ENCODE measurements at places on chromosomes 3 and 15. TPM values are rescaled to one million over a fixed set of nuclear protein-coding genes. Genes with fewer than 3 reads are reported as not detected.

DNA sequence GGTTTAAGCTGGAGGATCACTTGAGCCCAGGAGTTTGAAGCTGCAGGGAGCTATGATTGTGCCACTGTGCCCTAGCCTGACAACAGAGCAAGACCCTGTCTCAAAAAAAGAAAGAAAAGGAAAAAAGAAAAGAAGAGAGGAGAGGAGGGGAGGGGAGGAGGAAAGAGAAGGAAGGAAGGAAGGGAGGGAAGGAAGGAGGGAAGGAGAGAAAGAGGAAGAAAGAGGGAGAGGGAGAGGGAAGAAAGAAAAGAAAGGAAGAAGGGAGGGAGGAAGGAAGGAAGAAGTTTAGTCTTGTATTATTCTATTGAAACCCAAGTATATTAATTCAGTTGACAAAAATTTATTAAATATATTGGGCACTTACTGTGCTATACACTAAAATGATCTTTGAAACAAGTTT lies 11.5 kb downstream of the GOLM2 start:
- no peak for ATAC-seq

GRCh38 chr3:113927556-113927955 lies 20.3 kb upstream of the ZDHHC23 start:
- ATAC-seq: no peak

Gene GLDN
- 3.7 TPM for total RNA-seq

GRCh38 chr3:127908202-127908601 lies 6.8 kb upstream of the KBTBD12 start:
- peak; percentile 47 for ATAC-seq

DNA sequence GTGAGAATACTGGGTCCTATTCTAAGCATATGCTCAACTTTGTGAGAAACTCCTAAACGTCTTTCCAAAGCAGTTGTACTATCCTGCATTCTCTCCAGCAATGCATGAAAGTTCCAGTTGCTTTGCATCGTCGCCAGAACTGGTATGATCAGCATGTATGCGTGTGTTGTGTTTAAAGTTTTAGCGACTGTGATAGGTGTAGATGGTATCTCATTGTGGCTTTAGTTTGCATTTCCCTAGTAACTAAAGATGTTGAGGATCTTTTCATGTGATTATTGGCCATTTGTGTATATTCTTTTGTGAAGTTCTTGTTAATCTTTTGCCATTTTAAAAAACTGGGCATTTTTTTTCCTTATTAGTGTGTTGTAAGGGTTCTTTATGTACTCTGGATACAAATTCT lies 115.1 kb downstream of the SPATA16 start:
- ATAC-seq: no peak

GRCh38 chr3:194265505-194265892 lies 85.6 kb downstream of the CPN2 start:
- ATAC-seq: peak; percentile 86

- ATAC-seq: no peak
Observed at GRCh38 chr15:86061581-86061980, 18.1 kb upstream of the AGBL1 start.

Gene TYRO3
- 3.1 TPM for total RNA-seq

- ATAC-seq: peak; percentile 69
Observed at GRCh38 chr3:58052373-58053273, 44.4 kb downstream of the FLNB start.

Gene GOLGA6L7
- total RNA-seq: not detected

- ATAC-seq: peak; percentile 24
Observed at GRCh38 chr15:40282147-40282868, 556 bp downstream of the ANKRD63 start.

- ATAC-seq: no peak
Observed at GRCh38 chr3:191221638-191222037, 22.6 kb downstream of the OSTN start.

Gene MME
- total RNA-seq: 81.7 TPM

GRCh38 chr3:87792198-87792533 lies 266.6 kb downstream of the CGGBP1 start:
- ATAC-seq: no peak

DNA sequence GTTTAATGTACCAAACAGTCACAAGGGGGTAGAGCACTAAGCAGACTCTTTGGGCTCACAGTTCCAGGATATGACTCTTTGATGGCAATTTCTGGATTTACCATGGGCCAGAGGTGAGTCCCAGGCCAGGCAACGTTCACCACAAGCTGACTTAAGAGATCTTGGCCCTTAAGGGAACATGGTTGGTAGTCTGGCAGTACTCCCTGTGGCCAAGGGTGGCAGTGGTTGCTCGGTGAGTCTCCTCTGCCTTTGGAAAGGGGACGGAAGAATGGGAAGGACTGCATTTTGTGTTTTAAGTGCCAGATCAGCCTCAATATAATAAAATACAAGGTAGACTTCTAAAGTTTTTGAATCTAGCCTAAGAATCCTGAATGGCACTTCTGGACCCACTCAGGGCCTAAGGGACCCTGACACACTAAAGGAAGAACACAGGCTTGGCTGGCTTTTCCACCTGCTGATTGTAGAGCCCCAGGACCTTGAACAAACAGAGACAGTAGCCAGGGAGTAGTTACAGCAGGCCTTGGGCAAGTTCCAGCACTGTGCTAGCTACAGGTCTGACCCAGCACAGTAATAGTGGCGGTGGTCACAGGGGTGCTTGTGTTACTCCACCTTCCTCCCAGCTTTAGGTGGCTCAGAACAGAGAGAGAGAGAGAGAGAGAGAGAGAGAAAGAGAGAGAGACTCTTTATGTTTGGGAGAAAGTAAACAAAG lies 730.7 kb upstream of the ALCAM start:
- no peak for ATAC-seq

Gene ACOX2
- total RNA-seq: 17.3 TPM

Gene TMEM45A
- 8.9 TPM for total RNA-seq

Gene C3orf20
- total RNA-seq: not detected

Gene NR2E3
- not detected for total RNA-seq

DNA sequence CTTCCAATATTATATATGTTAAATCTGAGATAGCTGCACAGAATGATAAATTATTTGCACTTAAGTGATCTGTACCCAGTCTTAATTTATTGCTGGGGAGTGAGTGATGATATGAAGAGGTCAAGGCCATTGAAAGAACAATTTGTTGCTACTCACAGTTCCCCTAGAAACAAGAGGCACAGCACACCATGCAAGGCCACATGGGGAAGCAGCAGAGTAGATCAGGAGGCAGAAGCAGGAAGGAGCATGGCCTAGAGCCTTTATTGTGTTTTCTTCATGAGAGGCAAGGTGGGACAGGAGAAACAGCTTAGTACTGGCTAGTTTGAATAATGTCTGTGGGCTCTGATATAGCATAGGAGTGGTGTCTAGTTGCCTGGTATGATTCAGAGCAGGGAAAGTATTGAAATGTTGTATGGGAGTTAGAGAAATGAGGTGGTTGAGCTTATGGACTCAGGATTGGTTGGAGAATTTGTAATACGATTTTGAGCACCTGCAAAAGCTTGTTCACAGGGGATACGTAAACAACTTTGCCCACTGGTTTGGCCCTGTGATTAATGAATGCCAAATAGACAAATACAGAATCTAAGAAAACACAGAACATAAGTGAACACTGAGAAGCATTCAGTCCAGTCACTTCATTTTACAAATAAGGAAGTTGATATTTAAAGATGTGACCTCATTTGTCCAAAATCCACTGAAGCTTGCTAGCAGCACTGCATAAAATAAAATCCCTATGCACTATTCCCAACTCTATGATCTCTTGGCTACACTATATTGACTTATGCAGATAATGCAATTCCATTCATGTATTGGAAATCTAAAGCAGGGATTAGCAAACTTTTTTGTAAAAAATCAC lies 71.7 kb downstream of the TMCO5A start:
- no peak for ATAC-seq

Gene UBAP1L
- 7.5 TPM for total RNA-seq

Gene ACAP2
- 46.8 TPM for total RNA-seq

- no peak for ATAC-seq
Observed at GRCh38 chr3:68210635-68211034, 556.2 kb upstream of the SUCLG2 start.

DNA sequence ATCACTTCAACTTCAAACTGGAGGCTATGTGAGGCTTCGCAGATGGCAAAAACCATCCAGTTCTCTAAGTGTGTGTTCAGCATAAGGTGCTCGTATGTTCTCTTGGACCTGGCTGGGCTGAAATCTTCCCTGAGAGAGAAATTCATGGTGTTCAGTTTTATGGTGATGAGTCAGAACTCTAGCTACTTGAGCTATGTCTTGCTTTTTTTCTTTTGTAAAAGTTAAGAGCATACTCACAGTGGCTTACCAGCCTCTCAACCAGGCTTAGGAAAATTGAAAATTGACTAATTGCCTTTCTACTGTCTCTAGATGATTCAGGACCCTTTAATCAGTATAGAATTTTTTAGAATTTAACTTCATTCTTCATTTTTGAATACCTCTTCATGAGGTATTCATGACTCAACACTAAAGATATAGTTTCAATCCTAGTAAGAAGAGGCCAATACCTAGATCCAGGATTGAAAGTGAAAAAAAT lies 617.5 kb downstream of the TBL1XR1 start:
- ATAC-seq: no peak

DNA sequence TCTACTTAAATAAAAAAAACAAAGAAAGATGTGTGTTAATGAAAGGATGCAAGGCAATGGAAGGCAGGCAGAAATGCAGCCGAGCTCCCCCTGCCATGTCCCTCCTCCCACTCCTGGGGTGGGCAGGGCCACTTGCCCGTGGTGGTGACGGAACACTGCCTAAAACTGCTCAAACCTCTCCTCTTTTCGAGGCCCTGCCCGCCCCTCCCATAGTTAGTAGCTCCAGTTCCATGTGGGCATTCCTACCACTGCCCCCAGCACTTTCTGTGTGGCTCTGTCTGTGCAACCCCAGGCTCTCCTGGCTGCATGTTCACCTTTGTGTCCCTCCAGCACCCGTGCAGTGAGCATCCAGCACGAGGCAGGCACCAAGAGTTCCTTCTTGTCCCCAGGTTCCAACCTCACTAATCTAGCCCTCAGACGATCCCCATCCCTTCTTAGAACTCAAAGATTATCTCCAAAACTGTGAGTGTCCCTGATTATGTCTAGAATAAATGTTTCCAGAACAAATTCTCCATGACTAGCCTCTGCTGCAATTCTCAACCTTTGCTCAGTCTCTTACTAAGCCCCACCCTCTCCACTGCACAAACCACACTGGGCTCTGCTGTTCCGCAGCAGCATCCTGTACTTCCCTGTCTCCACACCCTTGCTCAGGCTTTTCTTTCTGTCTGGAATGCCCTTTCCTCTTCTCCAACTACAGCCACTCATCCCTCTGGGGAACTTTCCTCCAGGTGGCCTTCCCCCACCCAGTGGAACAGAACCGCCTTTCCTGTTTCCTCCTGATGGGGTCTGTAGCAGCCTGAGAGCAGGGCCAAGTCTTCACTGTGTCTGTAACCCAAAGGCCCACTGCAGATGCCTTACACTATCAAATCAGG lies 32.6 kb upstream of the SPTBN5 start:
- no peak for ATAC-seq

- ATAC-seq: peak; percentile 77
Observed at GRCh38 chr3:126782536-126782935, 78.5 kb downstream of the CHCHD6 start.

Gene CTXN2
- total RNA-seq: not detected

Measured in gastroesophageal sphincter (tissue), 4 donors.